ENCODE measurements at places on chromosomes 3 and 15. TPM values are rescaled to one million over a fixed set of nuclear protein-coding genes. Genes with fewer than 3 reads are reported as not detected.

GRCh38 chr3:48594417-48595049 lies 596 bp downstream of the COL7A1 start:
- peak; percentile 18 for DNase-seq

DNA sequence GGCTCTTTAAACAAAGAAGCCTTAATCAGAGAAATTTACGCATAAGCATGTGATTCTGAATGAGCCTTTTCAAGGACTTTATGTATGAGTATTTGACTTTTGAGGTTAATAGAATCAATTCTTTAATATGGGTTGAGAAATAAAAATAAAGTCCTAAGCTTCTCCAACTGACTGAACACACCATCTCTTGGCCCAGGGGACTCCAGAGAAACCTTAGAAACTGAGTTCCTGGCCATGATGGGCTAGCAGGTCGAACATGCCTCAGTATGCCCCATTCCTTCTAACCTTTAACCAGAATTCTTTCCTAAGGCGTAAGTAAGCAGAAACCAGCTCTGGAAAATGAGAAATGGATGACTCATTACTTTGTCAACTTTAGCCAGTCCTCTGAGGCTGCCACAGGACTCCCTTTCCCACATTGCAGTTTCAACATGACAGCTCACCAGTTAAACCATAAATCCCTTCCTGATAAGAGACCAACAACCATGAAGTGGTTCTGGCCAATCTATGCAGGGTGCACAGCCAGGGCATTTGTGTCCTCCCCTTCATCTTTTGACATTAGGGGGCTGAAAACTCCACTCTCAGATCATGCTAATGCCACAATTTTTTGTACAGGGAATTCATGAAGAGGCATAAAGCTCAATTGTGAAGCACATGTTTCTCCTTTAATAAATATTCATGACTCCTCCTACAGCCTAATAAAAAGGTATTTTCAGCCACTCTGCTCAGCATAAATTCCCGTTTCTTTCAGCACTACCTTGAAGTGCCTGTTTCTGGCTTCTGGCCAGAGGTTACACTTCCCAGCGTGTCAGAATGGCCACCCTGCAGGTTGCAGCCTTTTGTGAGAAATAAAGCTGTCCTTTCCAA lies 33.3 kb downstream of the TM4SF18 start:
- peak; percentile 99 for DNase-seq

- peak; percentile 9 for DNase-seq
Observed at GRCh38 chr3:67044955-67045354, 46.8 kb downstream of the KBTBD8 start.

- DNase-seq = no peak
Observed at GRCh38 chr15:83364501-83364900, 80.0 kb upstream of the BNC1 start.

DNA sequence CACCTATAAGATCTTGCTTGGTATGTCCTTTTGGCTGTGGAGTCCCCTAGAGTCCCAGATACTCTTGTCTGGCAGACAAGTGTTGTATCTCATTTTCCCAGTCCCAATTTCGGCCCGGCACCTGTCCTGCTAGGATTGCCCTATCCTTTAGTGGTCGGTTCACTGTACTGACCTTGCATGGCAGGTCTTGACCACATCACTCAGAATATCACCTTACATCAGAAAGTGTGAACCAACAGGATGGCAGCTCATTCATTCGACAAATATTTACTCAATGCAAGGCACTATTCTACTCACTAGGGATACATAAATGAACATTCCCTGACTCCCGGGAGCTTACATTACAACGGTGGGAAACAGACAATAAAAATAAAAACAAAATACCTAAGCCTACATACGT lies 5.7 kb upstream of the CCDC80 start:
- peak; percentile 48 for DNase-seq

DNA sequence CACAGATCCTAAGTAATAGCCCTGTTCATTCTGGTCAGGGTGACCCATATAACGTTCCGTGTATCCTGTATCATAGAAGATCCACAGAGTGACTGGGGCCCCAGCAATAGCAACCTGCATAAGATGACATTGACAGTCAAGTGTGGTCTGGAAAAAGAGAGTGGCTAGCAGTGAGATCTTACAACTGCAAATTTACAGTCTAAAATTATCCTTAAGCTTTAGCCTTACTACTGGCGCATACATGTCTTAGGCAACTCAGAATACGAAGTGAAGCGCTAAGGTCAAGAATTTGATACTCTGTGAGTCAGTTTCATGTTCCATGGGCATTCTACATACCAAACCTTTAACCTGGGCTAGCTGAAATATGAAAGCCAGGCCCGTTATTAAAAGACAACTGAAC lies 29.2 kb upstream of the IGDCC4 start:
- DNase-seq = no peak

GRCh38 chr3:188829576-188829975 lies 342.2 kb upstream of the TPRG1 start:
- DNase-seq = no peak

- no peak for DNase-seq
Observed at GRCh38 chr15:100118546-100118945, 223.2 kb downstream of the ADAMTS17 start.

DNA sequence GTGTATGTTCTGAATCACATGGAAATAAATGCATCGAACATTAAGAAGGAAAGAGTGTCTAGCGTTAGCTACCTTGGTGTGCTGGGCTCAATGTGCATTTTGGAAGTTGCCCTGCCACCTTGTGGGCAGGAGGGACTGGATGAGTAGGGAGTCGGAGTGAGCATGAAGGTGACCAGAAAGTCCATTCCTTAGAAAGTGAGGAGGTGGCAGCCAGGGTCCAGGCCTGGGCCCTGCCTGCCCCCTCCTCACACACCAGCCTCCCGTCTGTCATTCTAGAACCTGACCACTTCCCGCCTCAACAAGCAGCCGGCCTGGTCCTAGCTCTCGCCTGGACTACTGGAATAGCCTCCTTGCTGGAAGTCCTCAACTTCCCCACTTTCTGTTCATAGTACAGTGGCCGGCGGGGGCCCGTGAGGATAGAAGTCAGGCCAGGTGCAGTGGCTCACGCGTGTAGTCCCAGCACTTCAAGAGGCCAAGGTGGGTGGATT lies 10.2 kb upstream of the GATA2 start:
- peak; percentile 40 for DNase-seq

GRCh38 chr15:36252146-36252711 lies 327.2 kb upstream of the CDIN1 start:
- DNase-seq = no peak

GRCh38 chr15:63035977-63036376 lies 6.6 kb upstream of the TPM1 start:
- DNase-seq = no peak

GRCh38 chr3:167691366-167691765 lies 37.6 kb upstream of the WDR49 start:
- DNase-seq = no peak

GRCh38 chr3:76871655-76872054 lies 168.2 kb upstream of the ROBO2 start:
- DNase-seq = no peak

TLNRD1 gene
- total RNA-seq = 9.0 TPM

SCG5 gene
- 75.2 TPM for total RNA-seq

PRKCI gene
- 63.1 TPM for total RNA-seq

QTRT2 gene
- 29.4 TPM for total RNA-seq

MYEF2 gene
- 17.5 TPM for total RNA-seq

FANCD2OS gene
- total RNA-seq = not detected

CCDC80 gene
- 136 TPM for total RNA-seq

TTLL13 gene
- total RNA-seq = not detected

TNFSF10 gene
- 181 TPM for total RNA-seq

SMCO1 gene
- total RNA-seq = 0.05 TPM
